Psoas muscle (tissue), 8 donors: ENCODE measurements at places on chromosomes 11 and 22.

DNA sequence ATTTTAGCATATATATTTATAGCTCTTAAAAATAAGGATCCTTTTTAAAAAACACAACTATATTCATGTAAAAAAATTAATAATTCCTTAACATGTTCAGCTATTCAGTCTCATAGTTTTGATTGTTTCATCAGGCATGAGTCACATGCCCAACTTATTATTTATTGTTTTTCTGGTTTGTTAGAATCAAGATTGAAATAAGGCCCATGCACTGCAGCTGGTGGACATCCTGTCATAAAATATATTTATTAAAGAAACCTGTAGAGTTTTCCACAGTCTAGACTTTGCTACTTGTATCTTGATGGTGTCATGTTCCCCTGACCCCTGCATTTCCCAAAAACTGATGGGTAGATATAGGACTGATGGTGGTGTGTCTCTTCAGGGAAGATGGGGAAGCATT lies 77.4 kb downstream of the PARVA start:
- no peak for DNase-seq

- no peak for DNase-seq
These were observed 24.9 kb downstream of the CD44 start for GRCh38 chr11:35163702-35164496.

DNA sequence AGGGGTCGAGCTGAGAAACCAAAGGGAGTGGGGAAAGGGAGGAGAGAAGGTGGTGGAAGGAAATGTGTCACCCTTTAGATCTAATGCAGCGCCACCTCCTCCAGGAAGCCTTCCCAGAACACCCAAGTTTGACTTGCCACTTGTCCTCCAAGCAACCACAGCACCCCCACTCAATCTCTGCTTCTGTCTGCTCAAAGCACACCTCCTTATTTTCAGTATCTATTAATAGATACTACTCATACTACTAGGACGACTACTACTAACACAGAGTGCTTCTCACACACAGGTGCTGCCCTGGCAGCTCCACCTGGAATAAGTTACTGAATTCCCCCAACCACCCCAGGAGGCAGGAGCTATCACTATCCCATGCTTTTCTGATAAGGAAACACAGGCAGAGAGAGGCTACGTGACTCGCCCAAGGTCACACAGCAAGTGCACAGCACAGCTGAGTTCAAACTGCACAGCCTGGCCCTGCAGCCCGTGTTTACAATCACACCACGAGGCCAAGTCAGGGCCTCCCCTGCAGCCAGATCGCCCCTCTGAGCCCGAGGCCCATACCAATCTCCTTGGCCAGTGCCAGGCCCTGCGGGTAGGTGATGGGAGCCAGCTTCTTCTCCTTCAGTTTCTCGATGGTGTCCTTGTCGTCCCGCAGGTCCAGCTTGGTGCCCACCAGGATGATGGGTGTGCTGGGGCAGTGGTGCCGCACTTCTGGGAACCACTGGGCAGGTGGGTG lies 13.2 kb downstream of the RAC2 start:
- no peak for DNase-seq

- no peak for DNase-seq
These were observed 7.5 kb downstream of the TMEM151A start for GRCh38 chr11:66299186-66299585.

DNA sequence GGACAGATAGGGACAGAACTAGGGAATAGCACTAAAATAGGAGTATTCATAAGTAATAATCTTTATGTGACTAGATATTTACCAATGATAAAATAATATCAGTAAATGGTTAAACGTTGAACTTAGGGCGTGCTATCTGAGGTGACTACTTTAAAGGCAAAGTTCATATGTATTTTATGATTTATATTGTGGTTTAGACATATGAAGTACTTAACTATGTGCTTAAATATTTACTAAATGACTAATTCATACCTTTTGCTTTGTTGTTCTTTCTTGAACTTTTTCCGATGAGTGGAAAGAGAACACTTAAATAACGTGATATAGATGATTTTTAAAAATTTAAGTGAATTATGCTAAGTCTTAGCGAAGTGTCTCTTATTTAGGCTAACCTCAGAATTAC lies 14.7 kb downstream of the LUZP2 start:
- DNase-seq = no peak

DNA sequence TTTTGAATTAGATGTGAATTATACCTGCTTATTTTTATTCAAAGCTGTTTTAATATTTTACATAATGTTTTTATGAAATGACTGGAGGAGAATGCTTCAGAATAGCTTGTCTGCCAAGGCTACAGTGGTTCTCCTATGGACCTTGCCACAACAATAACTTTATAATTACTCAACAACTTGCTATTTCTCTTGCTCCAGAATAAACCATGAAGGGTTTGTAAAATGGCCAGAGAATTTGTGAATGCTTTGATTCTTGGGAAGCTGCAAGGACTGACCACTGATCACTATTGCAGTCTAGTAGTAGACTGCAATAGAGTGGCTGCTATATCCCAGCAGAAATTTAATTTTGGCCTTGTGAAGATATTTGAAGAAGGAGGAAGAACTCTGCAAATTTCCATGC lies 199.7 kb downstream of the FAT3 start:
- DNase-seq = no peak

- no peak for DNase-seq
These were observed 440.0 kb downstream of the NELL1 start for GRCh38 chr11:21109341-21109740.
